Substantia nigra (tissue), 51 donors: ENCODE measurements at places on chromosomes 13 and 19.
A peak's percentile ranks its signal among the peaks of the same experiment; 100 is the strongest.

GRCh38 chr19:2240881-2241760 is 4.5 kb downstream of the SF3A2 start:
- no peak for DNase-seq

DNA sequence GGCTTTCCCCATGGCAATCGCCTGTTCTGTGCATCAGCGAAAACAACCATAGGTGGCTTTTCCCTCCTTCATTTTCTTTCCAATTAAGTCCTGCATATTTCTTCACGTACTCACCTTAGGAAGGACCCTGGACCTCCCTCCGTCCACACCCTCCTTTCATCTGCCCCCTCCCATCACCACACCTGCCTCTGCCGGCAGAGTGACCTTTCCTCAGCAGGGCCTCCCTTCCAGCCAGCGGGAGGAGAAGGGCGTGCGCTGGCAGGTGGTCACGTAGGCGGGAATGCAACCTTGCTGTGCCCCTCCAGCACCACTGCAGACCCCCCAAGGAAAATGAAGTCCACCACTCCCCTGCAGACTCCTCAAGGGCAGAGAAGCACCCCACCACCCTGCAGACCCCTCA is 61.1 kb downstream of the GSX1 start:
- no peak for DNase-seq

GRCh38 chr13:56861476-56861875 is 279.2 kb upstream of the PRR20A start:
- DNase-seq, result no peak

- DNase-seq, result no peak
Measured at GRCh38 chr19:4906963-4907362, 2.3 kb upstream of the UHRF1 start.

- DNase-seq, result no peak
Measured at GRCh38 chr13:102699504-102699903, 4.7 kb upstream of the METTL21C start.

- no peak for DNase-seq
Measured at GRCh38 chr13:49561062-49561410, 24.3 kb downstream of the RCBTB1 start.

- DNase-seq, result peak; percentile 14
Measured at GRCh38 chr13:107373551-107373950, 805.6 kb upstream of the ARGLU1 start.

DNA sequence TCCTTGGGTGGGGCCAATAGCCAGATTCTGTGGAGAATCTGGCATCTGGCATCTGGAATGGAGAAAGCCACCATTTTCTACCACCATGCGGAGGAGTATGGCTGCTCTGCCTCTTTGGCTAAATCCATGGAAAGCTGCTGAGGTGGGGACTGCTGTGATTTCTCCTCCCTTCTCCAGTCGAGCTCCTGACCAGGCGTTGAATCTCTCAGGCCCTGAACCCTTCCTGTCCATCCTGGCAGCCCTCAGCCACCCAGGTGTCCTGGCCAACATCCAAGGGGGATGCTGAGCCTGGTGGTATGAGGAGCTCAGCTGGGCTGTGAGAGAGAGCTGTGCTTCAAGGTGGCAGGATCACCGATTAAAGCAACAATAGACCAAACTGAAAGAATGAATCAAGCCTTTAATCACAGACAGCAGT is 17.4 kb upstream of the SIGLEC6 start:
- DNase-seq, result no peak

GRCh38 chr13:21344662-21345176 is 114.4 kb downstream of the ZDHHC20 start:
- DNase-seq, result no peak

DNA sequence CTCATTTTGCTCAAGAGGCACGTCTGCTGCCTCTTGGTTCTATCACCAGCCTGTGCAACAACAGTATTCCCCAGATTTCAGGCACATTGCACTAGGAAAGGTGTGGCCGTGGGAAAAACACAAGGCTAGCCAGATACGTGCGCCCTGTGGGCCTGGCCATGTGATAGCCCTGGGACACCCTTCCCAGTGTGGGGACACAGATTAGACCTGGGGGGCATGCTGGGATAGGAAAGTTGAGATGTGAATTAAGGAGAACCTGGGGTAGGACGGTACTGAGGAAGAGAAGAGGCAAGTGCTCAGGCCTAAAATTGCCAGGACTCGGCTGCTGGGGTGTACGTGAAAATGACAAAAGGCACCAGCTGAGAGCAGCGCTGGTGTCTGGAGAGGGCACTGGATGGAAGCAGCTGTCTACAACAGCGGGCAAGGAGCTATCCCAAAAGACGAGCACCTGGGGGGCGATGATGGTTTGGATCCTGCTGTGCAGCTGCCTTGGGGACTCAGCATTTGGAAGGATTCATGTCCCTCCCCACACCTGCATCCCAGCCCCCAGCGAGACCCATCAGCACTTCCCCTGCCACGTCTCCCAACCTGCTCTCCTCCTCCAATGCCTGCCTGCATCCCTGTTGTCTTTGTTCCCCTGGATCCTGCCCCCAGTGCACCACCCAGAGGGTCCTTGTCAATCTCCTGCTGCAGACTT is 54.3 kb downstream of the GGACT start:
- no peak for DNase-seq

GRCh38 chr19:40822161-40822560 is 23.2 kb downstream of the EGLN2 start:
- DNase-seq, result no peak

DNA sequence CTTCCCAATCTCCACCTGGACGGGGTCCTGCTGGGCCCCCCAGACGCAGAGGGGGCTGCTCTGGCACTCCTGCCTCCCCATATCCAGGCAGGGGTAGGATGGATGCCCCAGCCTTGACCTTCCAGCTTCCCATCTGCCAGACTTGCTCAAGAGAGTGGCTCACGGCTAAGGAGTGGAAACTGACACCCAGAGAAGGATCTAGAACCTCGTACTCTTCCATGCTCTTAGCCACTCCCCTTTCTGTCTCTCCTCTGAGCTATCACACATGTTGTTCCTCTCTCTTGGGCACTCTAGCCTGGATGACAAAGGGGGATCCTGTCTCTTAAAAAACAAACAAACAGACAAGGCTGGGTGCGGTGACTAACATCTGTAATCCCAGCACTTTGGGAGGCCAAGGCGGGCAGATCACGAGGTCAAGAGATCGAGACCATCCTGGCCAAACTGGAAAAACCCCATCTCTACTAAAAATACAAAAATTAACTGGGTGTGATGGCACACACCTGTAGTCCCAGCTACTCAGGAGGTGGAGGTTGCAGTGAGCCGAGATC is 12.2 kb upstream of the FUT5 start:
- no peak for DNase-seq

- no peak for DNase-seq
Measured at GRCh38 chr13:25175431-25175830, 3.3 kb upstream of the AMER2 start.

DNA sequence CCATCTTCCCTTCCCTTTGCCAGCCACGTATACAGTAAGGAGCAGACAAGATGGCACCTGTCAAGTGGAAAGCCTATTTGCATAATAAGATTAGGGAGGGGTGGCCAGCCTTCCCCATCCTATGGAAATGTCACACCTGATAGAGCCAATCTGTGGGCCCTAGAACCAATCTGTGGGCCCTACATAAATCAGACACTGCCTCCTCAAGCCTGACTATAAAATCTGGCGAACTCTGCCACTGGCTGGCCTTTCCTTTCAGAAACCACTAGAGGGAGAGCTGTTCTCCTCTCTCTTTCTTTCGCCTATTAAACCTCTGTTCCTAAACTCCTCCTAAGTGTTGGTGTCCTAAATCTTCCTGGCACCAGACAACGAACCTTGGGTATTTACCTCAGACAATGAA is 231.5 kb upstream of the KLHL1 start:
- DNase-seq, result no peak

GRCh38 chr13:110541526-110541920 is 20.0 kb downstream of the RAB20 start:
- DNase-seq, result no peak

- no peak for DNase-seq
Measured at GRCh38 chr19:37928527-37929286, 21.7 kb downstream of the SIPA1L3 start.

DNA sequence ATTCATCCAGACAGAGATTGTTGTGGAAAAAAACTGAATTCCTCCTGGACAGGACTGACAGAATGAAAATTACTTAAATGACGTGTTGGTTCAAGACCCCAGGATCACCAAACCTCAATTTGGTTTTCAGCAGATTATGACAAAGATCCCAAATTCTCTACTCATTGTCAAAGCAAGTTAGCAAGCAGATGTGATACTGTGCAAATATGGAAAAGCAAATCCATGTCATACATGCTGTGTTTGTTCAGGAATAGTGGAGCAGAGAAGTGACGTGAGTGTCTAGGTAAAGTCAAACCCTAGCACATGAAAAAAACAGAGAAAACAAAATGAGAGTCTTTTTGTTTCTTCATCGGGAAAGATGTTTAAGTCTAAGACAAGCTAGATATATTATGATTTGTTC is 169.2 kb upstream of the NBEA start:
- DNase-seq, result no peak

DNA sequence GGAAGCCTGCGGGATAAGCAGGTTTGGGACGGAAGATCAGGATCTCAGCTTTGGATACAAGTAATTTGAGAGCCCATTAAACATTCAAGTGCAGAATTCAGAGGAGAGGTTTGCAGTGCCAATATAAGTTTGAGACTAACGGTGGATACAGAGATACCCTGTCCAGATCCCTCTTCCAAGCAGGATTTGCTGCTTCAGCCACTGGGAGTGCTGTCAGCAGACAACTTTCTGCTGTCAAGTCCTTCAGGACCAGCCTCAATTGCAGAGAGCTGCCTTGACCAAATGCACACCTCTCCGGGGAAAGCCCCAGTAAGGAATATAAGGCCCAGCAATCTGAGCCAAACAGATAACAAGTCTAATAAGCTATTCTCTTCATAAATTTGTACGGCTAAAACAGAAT is 46.1 kb upstream of the ZNF780A start:
- DNase-seq, result no peak

DNA sequence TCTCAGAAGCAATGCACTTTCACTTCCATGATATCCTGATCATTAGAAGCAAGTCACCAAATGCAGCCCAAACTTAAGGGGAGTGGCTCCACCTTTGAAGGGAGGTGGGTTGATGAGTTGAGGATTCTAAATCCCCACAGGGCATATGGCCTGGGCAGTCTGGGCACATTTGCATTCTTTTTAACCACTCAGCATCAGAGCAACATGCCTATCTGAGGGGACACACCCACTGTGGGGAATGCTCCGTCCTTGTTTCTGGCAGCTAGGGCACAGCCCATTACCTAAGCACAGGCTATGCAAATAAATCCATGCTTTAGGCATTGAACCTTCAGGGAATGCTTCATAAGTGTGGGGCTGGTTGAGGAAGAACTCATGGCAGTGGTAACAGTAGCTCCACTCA is 12.3 kb upstream of the SACS start:
- no peak for DNase-seq

GRCh38 chr13:66113882-66114526 is 1116.1 kb downstream of the PCDH9 start:
- no peak for DNase-seq

DNA sequence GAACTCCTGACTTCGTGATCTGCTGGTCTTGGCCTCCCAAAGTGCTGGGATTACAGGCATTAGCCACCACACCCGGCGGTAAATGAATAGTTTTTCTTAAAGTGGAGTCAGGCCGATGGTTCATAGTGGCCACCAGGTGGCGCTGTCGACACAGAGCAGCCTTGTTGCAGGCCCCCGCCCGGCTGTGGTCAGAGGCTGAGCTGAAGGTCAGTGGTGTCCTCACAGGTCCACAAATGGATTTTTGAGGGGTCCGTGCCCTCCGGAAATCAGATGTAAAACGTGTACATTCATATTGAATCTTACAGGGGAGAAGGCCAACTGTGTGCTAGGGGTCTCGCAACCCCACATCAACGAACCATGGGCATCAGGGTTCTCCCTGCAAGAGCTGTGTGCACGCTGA is 13.4 kb upstream of the WDR18 start:
- no peak for DNase-seq

DNA sequence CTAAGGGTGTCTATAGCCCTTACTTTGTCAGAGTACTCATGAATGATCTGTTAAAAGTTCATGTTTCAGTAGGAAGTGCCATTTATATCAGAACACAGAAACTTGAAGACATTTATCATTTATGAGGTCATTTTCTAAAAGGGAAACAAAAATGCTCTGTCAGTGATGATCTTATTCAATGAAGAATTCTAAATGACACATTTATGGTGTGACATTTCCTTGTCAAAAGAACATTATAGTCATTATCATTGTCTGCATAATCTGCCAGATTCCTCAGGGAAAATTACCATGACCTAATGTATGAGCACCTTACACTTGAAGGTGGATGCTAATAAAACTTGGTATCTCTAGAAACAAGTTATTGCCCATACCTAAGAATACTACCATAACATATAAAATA is 853.8 kb upstream of the SLITRK6 start:
- no peak for DNase-seq

- DNase-seq, result no peak
Measured at GRCh38 chr13:59641261-59641660, 522.5 kb downstream of the DIAPH3 start.

DNA sequence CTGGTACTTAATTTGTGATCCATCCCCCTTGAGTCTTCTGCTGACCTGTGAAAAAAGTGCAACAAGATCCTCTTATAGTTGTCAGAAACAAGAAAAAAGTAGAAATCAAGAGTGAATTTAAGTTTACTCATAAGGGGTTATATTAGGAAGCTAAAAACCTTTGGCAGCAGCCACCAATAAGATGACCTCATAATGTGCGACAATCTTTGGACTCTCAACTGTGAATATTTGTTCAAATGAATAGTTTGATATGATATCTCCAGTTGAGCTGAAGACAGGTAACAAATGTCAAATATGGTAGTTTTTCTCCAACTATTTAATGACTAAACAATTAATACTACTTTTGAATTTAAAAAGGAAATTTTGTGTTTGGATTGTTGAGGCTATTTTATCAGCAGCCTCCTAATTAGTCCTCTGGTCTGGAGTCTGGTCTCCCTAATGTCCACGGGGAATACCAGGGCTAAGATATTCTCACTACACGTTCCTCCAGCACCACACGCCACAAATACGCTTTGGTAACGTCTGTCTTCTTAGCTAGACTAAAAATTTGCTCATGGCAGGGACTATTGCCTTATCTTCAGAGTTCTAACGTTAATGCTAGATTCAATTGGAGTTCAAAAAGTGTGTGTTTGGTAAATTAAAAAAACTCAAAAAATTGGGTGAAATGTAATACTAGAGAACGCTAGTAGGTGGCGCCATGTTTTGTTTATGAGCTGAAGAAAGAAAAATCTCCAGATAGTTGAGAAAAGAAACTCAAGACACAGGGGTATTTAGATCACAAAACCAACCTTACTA is 51.0 kb upstream of the PDX1 start:
- no peak for DNase-seq

DNA sequence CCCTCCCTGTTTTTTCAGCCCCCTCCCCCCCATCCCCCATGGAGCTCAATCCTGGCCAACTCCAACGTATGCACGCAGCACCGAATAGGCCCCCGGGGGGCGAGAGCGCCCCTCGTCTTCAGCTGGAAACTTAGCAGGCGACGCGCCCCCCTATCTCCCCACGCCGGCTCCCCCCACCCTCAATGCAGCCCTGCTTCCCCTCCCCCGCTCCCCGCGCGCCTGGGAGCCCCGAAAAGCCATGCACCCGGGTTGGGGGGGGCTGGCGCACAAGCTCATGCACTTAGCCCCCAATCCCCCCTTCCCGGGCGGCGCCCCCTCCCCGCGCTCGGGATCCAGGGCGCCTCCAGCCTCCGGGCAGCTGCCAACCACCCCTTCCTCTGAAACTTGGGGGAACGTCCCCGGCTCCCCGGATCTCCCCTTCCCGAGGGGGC is 508 bp downstream of the ZBTB7A start:
- DNase-seq, result peak; percentile 72

- no peak for DNase-seq
Measured at GRCh38 chr19:35194012-35194984, 34.2 kb downstream of the FAM187B start.

GRCh38 chr19:47813304-47813994 is 8.3 kb upstream of the CRX start:
- DNase-seq, result peak; percentile 6
